ENCODE measurements at places on chromosomes 3 and 15.

- DNase-seq, result no peak
These were observed 63.1 kb downstream of the FOXP1 start for GRCh38 chr3:71520161-71521020.

DNA sequence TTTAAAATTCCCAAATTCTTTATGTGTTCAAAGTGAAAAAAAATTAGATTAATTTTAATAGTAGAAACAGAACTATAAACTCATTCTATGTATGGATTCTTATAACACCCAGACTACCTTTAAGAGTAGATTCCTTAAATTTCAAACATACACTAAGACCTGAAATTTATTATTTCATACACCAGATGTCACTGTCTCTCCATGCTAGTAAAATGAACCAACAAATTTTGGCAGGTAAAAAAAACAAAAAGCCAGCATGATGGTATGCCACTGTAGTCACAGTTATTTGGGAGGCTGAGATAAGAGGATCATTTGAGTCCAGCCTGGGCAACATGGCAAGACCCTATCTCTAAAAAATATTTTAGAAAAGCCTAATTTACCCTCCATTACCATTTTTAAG is 461.3 kb upstream of the NAALADL2 start:
- no peak for DNase-seq

GRCh38 chr15:80153900-80154299 is 1.1 kb downstream of the FAH start:
- DNase-seq, result no peak

- no peak for DNase-seq
These were observed 89.5 kb downstream of the DCLK3 start for GRCh38 chr3:36674816-36675215.

All from stimulated activated CD4-positive, alpha-beta T cell treated with anti-CD3 and anti-CD28 coated beads, Interleukin-15, amount 100 ng/mL, for 1 hour (primary cell).